ENCODE measurements at places on chromosomes 7 and 10.

GRCh38 chr10:63634488-63635065 is 113.4 kb downstream of the REEP3 start:
- DNase-seq = no peak

- DNase-seq = no peak
Observed at GRCh38 chr10:24255881-24256311, 47.0 kb downstream of the KIAA1217 start.

DNA sequence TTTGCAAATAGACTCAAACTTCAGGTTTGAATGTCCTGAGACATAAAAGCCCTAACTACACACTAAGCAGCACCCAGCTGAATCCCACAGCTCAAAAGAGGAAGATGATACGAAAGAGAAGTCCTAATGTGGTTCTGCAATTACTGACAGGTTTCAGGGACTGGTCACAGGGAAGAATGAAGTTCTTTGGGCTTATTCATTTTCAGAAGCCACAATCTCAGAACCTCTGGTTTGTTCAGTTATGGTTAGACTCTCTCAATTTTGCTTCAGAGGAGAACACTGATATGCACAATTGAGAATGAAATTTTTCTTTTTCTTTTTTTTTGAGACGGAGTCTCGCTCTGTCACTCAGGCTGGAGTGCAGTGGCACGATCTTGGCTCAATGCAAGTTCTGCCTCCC is 94.6 kb upstream of the FAM180A start:
- DNase-seq = no peak

- DNase-seq = no peak
Observed at GRCh38 chr10:63308628-63309027, 157.1 kb downstream of the JMJD1C start.

GRCh38 chr7:1676550-1677078 is 6.5 kb downstream of the ELFN1 start:
- no peak for DNase-seq

- DNase-seq = no peak
Observed at GRCh38 chr7:18059171-18059570, 31.5 kb upstream of the PRPS1L1 start.

DNA sequence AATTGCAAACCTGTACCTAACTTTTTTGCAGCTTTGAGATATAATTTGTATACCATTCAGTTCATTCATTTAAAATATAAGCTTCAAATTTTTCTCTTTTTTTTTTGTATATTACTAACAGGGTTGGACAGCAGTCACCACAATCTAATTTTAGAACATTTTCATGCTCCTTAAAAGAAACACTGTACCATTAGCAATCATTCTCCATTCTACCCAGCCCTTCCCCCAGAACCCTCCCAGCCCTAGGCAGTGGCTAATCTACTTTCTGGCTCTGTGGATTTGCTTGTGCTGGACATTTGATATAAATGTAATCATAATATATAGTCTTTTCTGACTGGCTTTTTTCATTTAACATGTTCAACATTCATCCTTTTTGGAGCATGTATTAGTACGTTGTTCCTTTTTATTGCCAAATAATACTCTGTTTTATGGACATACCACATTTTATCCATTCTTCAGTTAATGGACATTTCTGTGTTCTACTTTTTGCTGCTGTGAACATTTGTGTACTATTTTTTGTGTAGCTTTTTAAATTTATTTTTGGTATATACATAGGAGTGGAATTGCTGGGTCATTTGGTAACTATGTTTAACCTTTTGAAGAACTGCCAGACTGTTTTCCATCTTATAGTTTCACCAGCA is 40.9 kb upstream of the ST7 start:
- no peak for DNase-seq

GRCh38 chr7:16734148-16734726 is 19.3 kb upstream of the TSPAN13 start:
- DNase-seq = no peak

All from activated T-cell treated with anti-CD3 and anti-CD28 coated beads, Interleukin-2, amount 50 U/mL, for 72 hours (primary cell).